ENCODE measurements at places on chromosomes 11 and 22. TPM values are rescaled to one million over a fixed set of nuclear protein-coding genes. Genes with fewer than 3 reads are reported as not detected.

DNA sequence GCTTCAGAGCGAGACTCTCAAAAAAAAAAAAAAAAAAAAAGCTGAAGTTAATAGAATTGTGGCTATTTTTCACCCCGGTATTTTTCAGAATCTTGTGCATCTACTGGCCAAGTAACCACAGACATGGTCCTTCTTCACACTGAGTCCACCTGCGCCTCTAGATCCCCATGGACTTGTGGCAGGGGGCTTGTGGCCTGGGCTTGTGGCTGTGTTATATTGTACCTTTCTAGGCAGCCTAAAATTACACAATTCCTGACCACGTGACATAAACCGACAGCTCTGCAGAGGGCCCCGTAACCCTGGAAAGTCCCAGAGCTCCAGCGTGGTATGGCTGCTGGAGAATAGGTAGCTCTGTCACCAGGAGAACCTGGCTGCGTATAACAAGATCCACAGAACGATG is 10.9 kb upstream of the NAALADL1 start:
- no peak overlapping the region for H3K27ac ChIP-seq
- DNase-seq, result no peak
- H3K36me3 ChIP-seq, result no peaks in the 10 kb centered on the region
- H3K4me3 ChIP-seq, result no peak overlapping the region
- H3K27me3 ChIP-seq, result no peaks in the 10 kb centered on the region

DNA sequence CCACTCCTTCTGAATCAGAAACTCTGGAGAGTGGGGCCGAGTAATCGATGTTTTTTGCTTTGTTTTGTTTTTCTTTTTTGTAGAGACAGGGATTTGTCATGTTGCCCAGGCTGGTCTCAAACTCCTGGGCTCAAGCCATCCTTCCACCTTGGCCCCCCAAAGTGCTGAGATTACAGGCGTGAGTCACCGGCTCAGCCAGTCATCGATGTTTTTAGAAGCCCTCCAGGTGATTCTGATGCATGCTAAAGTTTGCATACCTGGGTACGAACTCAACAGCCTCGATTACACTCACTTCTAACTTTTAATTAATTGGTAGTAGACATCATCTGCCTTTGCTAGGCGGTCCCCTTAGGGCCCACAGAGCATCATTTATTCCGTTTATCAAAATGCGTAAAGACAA is 50.3 kb downstream of the C11orf71 start:
- H3K4me1 ChIP-seq, result no peaks in the 10 kb centered on the region
- H3K27me3 ChIP-seq, result no peaks in the 10 kb centered on the region
- no peak overlapping the region for H3K27ac ChIP-seq
- H3K36me3 ChIP-seq, result no peaks in the 10 kb centered on the region

GRCh38 chr22:42564699-42565098 is 10.9 kb downstream of the SERHL2 start:
- peaks cover 19% of the 10 kb centered on the region for H3K4me1 ChIP-seq
- no peak for DNase-seq
- H3K27ac ChIP-seq, result no peak overlapping the region

DNA sequence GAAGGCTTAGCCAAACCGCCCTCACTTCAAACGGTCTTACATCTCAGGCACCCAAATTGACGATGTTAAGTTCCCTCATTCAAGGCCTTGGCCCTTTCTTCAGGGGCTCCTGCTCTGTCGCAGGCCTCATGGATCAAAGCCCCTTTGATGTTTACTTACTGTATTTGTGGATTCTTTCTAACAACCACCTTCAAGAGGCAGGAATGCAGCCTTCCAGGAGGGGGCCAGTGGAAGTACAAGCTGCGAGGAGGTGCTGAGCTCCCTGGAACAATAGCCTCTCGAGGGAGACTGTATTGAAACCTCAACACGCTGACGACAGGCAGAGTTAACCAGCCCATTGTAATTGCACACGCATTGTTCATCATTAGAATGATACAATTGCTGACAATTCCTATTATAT is 209.1 kb downstream of the ST3GAL4 start:
- H3K27ac ChIP-seq, result no peak overlapping the region
- no peaks in the 10 kb centered on the region for H3K4me1 ChIP-seq
- H3K4me3 ChIP-seq, result no peak overlapping the region
- H3K27me3 ChIP-seq, result no peaks in the 10 kb centered on the region
- no peak for DNase-seq

GRCh38 chr11:73234471-73235181 is 16.5 kb downstream of the P2RY2 start:
- peaks cover 18% of the 10 kb centered on the region for H3K36me3 ChIP-seq
- peaks cover under 1% of the 10 kb centered on the region for H3K4me1 ChIP-seq
- H3K4me3 ChIP-seq, result no peak overlapping the region
- peak; percentile 0 for DNase-seq
- H3K27ac ChIP-seq, result no peak overlapping the region

- no peak overlapping the region for H3K4me3 ChIP-seq
- no peaks in the 10 kb centered on the region for H3K27me3 ChIP-seq
- H3K27ac ChIP-seq, result no peak overlapping the region
- no peaks in the 10 kb centered on the region for H3K36me3 ChIP-seq
- no peaks in the 10 kb centered on the region for H3K4me1 ChIP-seq
- peak; percentile 22 for DNase-seq
Observed at GRCh38 chr11:120079750-120080610, 57.9 kb downstream of the TRIM29 start.

DNA sequence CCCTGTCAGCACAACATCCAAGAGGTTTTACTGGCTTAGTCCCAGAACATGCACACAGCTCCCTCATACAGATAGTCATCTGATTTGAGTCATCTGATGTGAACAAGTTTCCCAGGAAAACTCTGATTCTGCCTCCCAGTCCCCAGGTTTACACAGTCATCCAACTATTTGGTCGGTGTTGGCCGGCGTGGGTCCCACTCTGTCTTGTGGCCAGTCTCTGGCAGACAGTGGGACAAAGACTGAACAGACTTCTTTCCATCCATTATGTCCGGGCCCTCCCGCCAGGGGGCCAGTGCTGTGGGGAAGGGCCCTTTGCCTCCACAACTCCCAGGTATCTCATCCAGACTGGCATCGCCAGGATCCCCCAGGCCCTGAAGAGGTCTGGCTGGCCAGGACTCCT is 60.0 kb downstream of the BTG4 start:
- DNase-seq, result no peak
- peaks cover 4% of the 10 kb centered on the region for H3K4me1 ChIP-seq
- H3K4me3 ChIP-seq, result no peak overlapping the region
- no peak overlapping the region for H3K27ac ChIP-seq

GRCh38 chr11:19956228-19956627 is 204.0 kb downstream of the DBX1 start:
- H3K4me1 ChIP-seq, result peaks cover 11% of the 10 kb centered on the region
- H3K4me3 ChIP-seq, result no peak overlapping the region
- no peaks in the 10 kb centered on the region for H3K36me3 ChIP-seq
- DNase-seq, result no peak
- H3K27ac ChIP-seq, result peak overlapping the region; percentile 70

GRCh38 chr22:39090426-39091064 is 6.5 kb upstream of the APOBEC3H start:
- no peak overlapping the region for H3K27ac ChIP-seq
- DNase-seq, result no peak
- H3K4me3 ChIP-seq, result no peak overlapping the region
- peaks cover 4% of the 10 kb centered on the region for H3K4me1 ChIP-seq

DNA sequence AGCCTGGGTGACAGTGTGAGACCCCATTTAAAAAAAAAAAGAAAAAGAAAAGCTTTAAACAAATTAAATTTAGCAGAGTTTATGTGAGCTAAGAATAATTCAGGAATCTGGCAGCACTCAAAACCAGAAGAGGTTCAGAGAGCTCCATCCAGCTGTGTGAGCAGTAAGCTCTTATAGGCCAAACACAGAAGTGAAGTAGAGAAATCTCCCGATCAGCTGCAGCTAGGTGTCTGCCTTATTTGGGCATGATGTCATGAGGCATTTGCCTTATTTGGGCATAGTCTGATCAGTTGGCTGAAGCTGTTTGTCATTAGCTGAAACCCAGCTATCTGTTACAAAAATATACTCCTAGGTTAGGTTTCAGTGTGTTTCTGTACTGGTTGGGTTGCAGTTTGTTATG is 8.2 kb downstream of the MS4A15 start:
- no peak overlapping the region for H3K27ac ChIP-seq
- H3K4me1 ChIP-seq, result no peaks in the 10 kb centered on the region
- H3K4me3 ChIP-seq, result no peak overlapping the region
- no peaks in the 10 kb centered on the region for H3K36me3 ChIP-seq
- H3K27me3 ChIP-seq, result no peaks in the 10 kb centered on the region

The IL18 gene
- 5.8 TPM for total RNA-seq

The NRGN gene
- total RNA-seq, result 2.4 TPM

The MMP7 gene
- not detected for total RNA-seq

The SLC22A12 gene
- not detected for total RNA-seq

The DEUP1 gene
- total RNA-seq, result not detected

The P2RY2 gene
- 29.3 TPM for total RNA-seq

The SOX6 gene
- total RNA-seq, result 24.6 TPM

The DBX1 gene
- not detected for total RNA-seq

The NAALADL1 gene
- total RNA-seq, result 5.6 TPM
